ENCODE measurements at places on chromosomes 1 and 21.

GRCh38 chr1:11180342-11180744 lies 8.8 kb upstream of the ANGPTL7 start:
- no peaks in the 10 kb centered on the region for H3K27me3 ChIP-seq
- no peak overlapping the region for H3K27ac ChIP-seq
- H3K4me1 ChIP-seq = no peaks in the 10 kb centered on the region
- H3K36me3 ChIP-seq = no peaks in the 10 kb centered on the region
- DNase-seq = no peak

DNA sequence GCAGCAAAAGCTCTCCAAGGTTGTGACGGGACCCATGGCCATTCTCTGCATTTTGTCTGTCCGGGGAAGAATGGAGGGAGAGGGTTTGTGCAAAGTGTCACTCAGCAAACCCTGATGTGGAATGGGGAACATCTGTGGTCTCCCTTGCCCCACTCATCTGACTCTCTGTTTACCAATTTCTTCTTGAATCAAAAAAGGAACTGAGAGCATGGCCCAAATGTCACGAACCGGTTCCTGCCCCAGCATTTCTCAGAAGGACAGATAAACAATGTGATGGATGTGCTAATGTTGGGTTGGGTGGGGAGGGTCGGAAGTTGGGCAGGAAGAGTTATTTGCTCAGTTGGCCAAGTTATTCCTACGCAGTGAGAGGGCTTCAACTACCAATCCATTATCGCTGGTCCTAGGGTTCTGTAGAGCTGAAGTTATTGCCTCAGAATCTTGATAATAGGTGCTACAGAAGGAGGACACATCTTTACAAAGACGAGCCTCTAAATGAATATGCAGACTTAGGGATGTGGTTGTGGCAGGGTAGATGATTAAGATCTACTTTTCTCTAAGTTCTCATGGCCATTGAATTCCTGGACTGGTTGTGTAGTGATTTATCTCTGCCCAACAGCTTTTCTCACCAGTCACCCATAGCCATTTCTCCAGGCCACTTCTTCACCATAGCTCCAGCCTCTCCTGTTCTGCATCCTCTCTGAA lies 9.6 kb upstream of the DUSP12 start:
- no peaks in the 10 kb centered on the region for H3K27me3 ChIP-seq
- peaks cover 1% of the 10 kb centered on the region for H3K4me1 ChIP-seq
- no peak overlapping the region for H3K4me3 ChIP-seq
- H3K27ac ChIP-seq = no peak overlapping the region
- no peak for DNase-seq

GRCh38 chr1:160499631-160500030 lies 23.4 kb downstream of the SLAMF6 start:
- no peaks in the 10 kb centered on the region for H3K4me1 ChIP-seq
- no peak for DNase-seq
- no peaks in the 10 kb centered on the region for H3K36me3 ChIP-seq
- no peaks in the 10 kb centered on the region for H3K27me3 ChIP-seq
- no peak overlapping the region for H3K4me3 ChIP-seq
- H3K27ac ChIP-seq = no peak overlapping the region

GRCh38 chr1:102732927-102733326 lies 375.4 kb downstream of the COL11A1 start:
- H3K36me3 ChIP-seq = no peaks in the 10 kb centered on the region
- no peaks in the 10 kb centered on the region for H3K4me1 ChIP-seq
- H3K4me3 ChIP-seq = no peak overlapping the region

DNA sequence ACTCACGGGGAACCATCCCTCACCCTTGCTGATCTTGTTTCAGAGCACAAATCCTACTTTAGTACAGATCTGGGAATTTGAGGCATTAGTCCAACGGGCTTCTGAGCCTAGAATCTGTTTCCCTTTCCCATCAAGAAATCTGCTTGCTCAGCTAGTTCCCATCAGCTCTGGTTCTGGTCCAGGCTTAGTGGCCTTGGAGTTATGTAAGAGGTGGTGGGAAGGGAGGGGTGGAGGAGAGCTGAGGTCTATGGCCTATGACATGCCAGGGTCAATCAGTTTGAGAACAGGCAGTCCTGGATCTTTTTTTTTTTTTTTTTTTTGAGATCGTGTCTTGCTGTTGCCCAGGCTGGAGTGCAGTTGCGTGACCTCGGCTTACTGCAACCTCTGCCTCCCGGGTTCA lies 4.1 kb downstream of the GSTM1 start:
- H3K27me3 ChIP-seq = no peaks in the 10 kb centered on the region
- no peaks in the 10 kb centered on the region for H3K4me1 ChIP-seq
- no peak overlapping the region for H3K4me3 ChIP-seq
- no peak for DNase-seq

- H3K4me1 ChIP-seq = peaks cover 14% of the 10 kb centered on the region
- no peak overlapping the region for H3K4me3 ChIP-seq
- DNase-seq = no peak
- peaks cover 9% of the 10 kb centered on the region for H3K36me3 ChIP-seq
- no peak overlapping the region for H3K27ac ChIP-seq
Observed at GRCh38 chr1:155013632-155014031, 11.0 kb downstream of the ZBTB7B start.

DNA sequence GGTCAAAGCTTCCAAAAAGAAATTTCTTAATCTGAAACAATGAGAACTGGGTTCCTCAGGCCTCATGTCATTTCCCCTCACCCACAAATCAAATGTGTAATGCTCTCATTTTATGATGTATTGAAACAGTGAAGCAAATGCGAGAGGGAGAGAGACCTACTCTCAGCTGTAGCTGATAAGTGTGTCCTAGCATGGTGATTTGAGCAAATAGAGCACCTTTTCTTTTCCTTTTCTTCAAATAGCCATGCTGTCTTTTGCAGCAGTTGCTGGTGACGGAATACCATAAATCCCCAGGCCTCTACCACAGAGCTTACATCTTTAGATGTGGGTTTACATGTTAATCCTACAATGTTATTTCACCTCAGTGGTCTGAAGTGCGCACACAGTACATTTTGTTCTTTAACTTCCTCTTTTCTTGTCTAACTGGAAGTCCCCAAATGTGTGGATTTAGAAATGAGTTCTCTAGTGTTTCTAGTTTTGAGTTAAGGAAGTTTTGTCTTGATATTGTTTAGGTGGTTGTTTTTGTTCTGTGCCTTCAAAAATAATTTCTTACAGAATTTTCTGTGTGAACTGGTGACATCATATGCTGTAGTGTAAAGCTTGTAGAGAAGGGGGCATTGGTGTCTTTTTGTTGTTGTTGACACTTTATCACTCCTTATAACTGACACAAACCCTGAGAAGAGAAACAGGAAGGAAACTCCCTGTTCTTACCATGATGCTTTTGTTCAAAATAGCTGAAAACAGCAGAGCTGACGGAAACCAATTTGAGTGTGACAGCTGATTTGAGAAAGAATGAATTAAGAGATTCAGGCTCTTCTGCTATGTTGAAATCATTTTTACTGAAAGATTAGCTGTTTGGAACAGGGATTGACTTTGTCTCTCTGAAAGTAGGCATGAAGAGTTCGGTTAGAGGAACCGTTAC lies 12.2 kb downstream of the SMAP2 start:
- DNase-seq = no peak
- H3K27ac ChIP-seq = no peak overlapping the region
- H3K4me1 ChIP-seq = no peaks in the 10 kb centered on the region
- no peaks in the 10 kb centered on the region for H3K36me3 ChIP-seq
- H3K27me3 ChIP-seq = no peaks in the 10 kb centered on the region
- no peak overlapping the region for H3K4me3 ChIP-seq

- DNase-seq = peak; percentile 4
- H3K27ac ChIP-seq = no peak overlapping the region
- H3K27me3 ChIP-seq = no peaks in the 10 kb centered on the region
- H3K36me3 ChIP-seq = no peaks in the 10 kb centered on the region
- no peak overlapping the region for H3K4me3 ChIP-seq
Observed at GRCh38 chr1:214727274-214727673, 124.3 kb downstream of the CENPF start.

DNA sequence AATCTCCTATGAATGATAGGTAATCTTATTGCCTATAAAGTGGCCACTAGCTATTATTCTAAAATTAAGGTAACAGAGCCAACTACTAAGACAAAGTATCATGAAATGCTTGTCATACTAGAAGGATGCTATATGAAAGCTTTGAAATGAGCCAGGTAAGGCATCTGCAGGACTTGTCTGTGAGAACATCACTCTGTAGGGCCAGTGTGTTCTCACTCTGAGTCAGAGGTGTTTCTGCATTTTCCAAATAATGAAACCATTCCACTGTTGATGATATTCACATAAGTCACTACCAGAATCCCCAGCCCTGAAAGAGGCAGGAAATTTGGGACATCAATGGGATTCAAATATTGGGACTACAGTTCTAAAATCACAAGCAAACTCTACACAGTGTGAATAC lies 25.8 kb upstream of the GBP5 start:
- DNase-seq = no peak
- no peak overlapping the region for H3K4me3 ChIP-seq
- H3K27me3 ChIP-seq = no peaks in the 10 kb centered on the region
- H3K4me1 ChIP-seq = no peaks in the 10 kb centered on the region
- H3K36me3 ChIP-seq = no peaks in the 10 kb centered on the region

DNA sequence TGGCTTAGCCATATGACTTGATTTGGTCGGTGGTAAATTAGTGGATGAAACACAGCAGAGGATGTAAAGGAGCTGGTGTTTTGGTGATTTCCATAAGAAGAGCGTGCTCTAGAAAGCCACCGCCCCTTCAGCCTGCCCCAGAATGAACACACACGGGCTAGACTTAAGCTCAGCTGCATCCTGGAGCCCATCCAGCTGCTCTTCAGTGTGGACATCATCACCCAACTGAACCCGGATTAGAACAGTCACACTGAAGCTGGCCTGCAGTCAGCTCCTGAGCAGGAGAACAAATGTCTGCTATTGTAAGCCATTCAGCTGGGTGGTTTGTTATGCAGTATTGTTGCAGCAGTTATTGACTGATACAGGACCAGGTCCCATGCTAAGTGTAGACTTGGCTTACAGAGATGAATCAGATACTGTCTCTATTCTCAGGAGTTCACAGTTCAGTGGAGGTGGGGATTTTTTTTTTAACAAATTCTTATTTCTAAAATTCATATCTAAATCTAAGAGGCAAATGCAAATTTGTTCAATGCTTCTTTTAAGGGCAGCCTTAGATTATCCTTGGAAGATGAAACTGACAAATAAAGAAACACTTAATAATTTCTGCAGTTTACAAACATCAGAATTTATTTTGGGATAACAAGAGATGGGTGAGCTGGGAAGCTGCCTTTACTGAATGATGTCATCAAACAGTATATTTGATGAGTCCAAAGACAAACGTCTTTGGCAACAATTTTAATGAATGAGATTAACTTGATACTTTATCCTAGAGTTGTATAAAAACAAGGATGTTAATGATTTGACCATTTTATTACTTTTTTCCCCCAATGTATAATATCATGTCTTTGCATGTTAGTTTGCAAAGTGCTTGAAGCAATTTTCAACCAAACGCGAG lies 251.2 kb downstream of the TRABD2B start:
- DNase-seq = no peak
- no peaks in the 10 kb centered on the region for H3K4me1 ChIP-seq
- no peaks in the 10 kb centered on the region for H3K36me3 ChIP-seq
- H3K27me3 ChIP-seq = no peaks in the 10 kb centered on the region
- no peak overlapping the region for H3K27ac ChIP-seq

DNA sequence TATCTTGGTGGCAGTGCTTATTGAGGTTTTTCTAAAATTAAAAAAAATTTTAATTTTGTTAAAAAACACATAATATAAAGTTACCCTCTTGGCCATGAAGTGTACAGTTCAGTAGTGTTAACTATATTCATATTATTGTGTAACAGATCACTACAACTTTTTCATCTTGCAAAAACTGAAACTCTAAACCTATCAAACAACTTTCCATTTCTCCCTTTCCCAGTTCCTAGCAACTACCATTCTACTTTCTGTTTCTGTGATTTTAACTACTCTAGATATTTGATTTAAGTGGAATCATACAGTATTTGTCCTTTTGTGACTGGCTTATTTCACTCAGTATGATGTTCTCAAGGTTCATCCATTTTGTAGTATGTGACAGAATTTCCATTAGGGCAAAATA lies 55.5 kb downstream of the SLAMF6 start:
- H3K36me3 ChIP-seq = no peaks in the 10 kb centered on the region
- no peak overlapping the region for H3K4me3 ChIP-seq
- H3K27ac ChIP-seq = no peak overlapping the region
- H3K27me3 ChIP-seq = no peaks in the 10 kb centered on the region
- DNase-seq = no peak
- H3K4me1 ChIP-seq = no peaks in the 10 kb centered on the region

All from iPS DF 6.9 (cell line).